GDM1 (cell line): ENCODE measurements at places on chromosomes 12 and 14.
A peak's percentile ranks its signal among the peaks of the same experiment; 100 is the strongest.

GRCh38 chr14:52032204-52032801, 36.6 kb downstream of the NID2 start:
- DNase-seq = no peak

DNA sequence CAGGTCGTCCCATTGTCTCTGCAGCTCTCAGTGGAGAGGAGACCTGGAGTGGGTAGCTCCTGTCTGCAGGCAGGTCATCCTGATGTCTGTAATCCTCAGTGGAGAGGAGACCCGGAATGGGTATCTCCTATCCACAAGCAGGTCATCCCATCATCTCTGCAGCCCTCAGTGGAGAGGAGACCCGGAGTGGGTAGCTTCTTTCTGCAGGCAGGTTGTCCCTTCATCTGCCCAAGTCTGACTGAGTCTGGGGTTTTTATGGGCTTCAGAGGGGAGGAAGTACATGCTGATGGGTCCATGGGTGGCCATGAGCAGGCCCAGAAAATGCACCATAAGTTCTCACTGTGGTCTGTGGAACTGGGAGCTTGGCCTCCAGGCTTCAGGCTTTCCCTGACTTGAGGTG, 28.9 kb upstream of the PAPLN start:
- DNase-seq = no peak

GRCh38 chr12:1530592-1531152, 63.7 kb downstream of the FBXL14 start:
- no peak for DNase-seq

- DNase-seq = no peak
Measured at GRCh38 chr12:93884794-93885460, 207.8 kb downstream of the CRADD start.

- no peak for DNase-seq
Measured at GRCh38 chr14:60646226-60646818, 3.0 kb downstream of the SIX1 start.

- DNase-seq = no peak
Measured at GRCh38 chr12:114668151-114668885, 15.7 kb downstream of the TBX3 start.

GRCh38 chr12:66340131-66340530, 37.8 kb downstream of the HELB start:
- DNase-seq = no peak

GRCh38 chr14:75595226-75595625, 16.8 kb downstream of the FLVCR2 start:
- DNase-seq = no peak

DNA sequence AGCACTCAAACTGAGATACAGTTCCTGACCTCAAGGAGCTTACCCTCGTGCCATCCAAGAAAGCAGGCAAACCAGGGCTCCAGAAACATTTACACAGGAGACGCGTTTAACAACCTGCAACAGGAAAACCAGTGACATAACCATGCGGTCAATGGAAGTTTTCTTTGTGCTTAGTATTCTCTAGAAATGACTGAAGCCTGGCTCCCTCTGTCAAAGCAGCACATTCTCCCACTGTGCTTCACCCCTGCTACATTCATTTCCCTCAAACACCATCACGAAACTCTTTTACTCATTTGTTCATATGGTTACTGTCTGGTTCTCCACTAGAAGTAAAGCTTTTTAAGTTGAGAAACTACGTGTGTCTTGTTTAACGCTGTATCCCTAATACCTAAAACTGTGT, 161.3 kb upstream of the CCND2 start:
- no peak for DNase-seq

DNA sequence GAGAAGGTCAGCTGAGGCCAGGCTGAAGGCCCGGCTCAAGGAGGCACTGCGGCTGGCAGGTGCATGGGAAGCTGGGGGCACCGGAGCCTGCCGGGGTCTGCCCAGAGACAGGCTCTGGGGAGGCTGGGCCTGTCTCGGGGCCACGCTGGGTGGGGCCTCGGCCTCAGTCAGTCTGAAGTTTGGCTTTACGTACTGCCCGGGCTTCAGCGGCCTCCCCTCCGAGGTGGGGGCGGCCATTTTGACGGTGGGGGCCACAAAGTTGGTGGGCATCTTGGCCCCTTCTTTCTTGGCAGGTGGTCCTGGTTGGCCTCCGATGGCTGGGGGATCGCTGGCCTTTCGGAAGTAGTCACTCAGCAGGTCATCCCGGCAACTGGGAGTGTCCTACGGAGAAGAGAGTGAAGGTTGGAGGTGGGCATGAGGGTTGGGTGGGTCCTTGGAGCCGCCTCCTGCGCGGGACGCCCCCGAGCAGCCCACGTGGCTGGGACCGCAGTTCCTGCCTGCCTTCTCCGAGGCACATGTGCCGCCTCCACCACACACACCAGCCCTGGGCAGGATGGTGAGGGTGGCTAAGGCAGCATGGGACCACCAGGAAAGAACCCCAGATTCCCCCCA, 28.9 kb upstream of the GPR68 start:
- no peak for DNase-seq

GRCh38 chr12:130186651-130187268, 24.5 kb downstream of the FZD10 start:
- no peak for DNase-seq

GRCh38 chr12:46230306-46230705, 38.5 kb downstream of the SLC38A1 start:
- DNase-seq = no peak

- DNase-seq = no peak
Measured at GRCh38 chr12:62718762-62719426, 216.1 kb downstream of the PPM1H start.

DNA sequence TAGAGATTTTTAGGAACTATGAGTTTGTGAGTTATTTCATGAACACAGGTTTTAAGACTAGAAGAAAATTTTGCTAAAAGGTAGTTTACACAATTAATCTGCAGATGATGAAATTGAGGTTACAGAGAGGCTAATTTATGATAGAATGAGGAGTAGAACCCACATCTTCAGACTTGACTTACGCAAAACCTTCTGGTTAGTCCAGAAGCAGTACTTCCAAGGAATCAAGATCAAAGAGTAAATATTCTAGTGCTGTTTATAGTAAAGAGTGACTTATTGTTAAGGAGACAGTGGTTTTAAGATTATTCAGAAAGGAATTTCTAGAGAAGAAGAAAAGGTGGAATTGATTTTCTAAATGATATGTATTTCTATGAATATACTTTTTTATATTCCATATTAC, 10.6 kb upstream of the KITLG start:
- DNase-seq = no peak

- DNase-seq = no peak
Measured at GRCh38 chr12:21221072-21221471, 90.1 kb downstream of the SLCO1B1 start.

DNA sequence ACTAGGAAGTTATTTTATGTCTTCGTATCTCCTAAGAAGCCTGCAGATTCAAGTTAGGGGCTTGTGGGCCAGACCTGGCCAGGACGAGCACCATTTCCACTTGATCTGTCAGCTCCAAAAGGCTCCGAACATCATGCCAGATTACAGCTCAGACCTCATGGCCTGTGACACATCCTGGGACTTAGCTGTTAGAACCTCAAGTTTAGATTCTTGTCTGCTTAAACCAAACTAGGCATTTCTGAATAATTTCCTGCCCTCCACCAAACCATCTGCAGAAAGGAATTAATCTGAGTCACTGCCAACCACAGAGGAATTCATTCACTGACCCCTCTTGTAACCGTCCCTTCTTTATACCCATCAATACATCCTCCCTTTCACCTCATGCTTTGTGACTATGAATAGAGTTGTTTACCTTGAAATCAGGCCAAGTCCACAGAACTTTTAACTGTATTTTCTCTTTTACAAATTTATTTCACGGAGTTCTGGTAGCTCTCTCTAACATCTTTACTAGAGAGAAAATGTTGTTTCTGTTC, 120.3 kb downstream of the FBXL14 start:
- no peak for DNase-seq

- DNase-seq = peak; percentile 41
Measured at GRCh38 chr12:22539055-22539454, 5.3 kb downstream of the C2CD5 start.

- DNase-seq = no peak
Measured at GRCh38 chr14:97224016-97224415, 426.8 kb downstream of the VRK1 start.

- DNase-seq = peak; percentile 21
Measured at GRCh38 chr12:99619389-99620158, 28.0 kb upstream of the GARIN6 start.

DNA sequence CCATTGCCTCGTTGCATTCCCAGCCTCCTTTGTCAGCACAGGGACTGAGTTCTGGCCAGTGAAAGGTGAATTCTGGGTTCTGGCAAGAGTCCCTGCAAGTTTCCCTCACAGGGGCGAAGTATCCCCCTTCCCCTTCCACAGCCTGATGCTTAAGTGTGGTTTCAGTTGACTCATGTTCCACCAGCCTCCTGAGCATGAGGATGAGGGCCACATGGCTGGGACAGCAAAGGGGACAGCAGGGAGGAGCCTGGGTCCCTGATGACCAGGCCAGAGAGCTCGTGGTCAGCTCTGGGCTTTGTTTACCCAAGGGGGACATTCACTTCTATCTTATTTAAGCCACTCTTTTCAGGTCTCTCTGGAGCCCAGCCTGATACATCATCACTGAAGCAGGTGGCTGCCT, 36.5 kb downstream of the CACNA2D4 start:
- DNase-seq = no peak

DNA sequence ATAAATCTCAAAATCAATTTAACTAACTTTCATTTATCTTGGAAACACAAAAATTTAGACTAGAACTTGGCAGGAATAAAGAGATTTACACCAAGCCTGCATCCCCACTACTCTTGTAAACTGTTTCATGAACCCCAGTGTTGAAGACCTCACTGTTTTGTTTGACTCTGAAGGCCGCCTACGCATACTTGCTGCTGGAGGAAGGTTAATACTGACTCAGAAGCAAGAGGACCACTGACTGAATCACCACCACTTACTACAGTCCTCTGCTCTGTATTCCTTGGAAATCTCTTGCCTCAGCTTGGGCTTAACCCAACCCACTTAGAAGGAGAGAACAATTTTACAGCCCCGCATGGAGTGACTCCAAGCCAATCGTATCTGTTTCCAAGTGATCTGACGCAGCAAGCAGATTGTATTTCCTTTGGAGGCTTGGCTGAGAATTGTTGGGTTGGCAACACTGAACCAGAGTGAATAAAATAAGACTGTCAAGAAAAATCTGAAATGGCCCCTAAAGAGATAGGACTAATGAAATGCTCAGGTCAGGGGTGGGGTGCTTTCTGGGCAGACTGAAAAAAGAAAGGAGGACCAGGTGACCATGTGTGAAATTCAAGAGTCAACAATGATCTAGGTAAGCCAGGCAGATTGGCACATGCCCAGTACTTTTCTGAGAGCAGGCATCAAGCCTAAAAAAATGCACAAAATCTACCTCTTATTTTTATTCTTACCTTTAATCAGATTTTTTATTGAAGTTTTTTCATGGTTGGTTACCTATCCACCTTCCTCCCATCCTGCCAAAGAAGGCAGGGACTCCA, 248.6 kb downstream of the ZFP36L1 start:
- no peak for DNase-seq

DNA sequence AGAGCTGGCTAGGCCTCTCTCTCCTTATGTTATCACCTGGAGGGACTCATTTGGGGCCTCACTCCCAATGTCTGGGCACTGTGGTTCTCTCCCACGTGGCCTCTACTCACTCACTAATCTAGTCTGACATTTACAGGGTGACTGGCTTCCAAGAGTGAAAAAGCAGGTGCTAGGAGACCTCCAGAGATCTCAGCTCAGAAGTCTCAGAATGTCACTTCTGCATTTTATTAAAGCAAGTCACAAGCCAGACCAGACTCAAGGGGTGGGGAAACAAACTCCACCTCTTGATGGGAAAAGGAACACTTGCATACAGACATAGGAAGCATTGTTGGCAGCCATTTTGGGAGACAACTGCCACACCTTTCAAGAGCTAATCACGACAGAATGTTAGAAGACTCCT, 175.9 kb downstream of the MON2 start:
- DNase-seq = no peak
